ENCODE measurements at places on chromosomes 13 and 19. TPM values are rescaled to one million over a fixed set of nuclear protein-coding genes. Genes with fewer than 3 reads are reported as not detected.
A peak's percentile ranks its signal among the peaks of the same experiment; 100 is the strongest.

The CLC gene
- not detected for total RNA-seq

The ZNF235 gene
- 7.1 TPM for total RNA-seq

The CDC42EP5 gene
- total RNA-seq: not detected

The HOMER3 gene
- not detected for total RNA-seq

The LENG9 gene
- 6.3 TPM for total RNA-seq

The CAMSAP3 gene
- 0.15 TPM for total RNA-seq

- no peak for DNase-seq
- H3K4me1 ChIP-seq: peaks cover 43% of the 10 kb centered on the region
- H3K27me3 ChIP-seq: no peaks in the 10 kb centered on the region
- peak overlapping the region; percentile 93 for H3K4me3 ChIP-seq
These were observed 1.6 kb downstream of the JUNB start for GRCh38 chr19:12792853-12793289.

GRCh38 chr13:60509601-60510386 lies 112.8 kb downstream of the TDRD3 start:
- H3K27ac ChIP-seq: no peak overlapping the region
- DNase-seq: no peak
- no peaks in the 10 kb centered on the region for H3K27me3 ChIP-seq
- no peak overlapping the region for H3K4me3 ChIP-seq
- H3K36me3 ChIP-seq: peaks cover 42% of the 10 kb centered on the region

DNA sequence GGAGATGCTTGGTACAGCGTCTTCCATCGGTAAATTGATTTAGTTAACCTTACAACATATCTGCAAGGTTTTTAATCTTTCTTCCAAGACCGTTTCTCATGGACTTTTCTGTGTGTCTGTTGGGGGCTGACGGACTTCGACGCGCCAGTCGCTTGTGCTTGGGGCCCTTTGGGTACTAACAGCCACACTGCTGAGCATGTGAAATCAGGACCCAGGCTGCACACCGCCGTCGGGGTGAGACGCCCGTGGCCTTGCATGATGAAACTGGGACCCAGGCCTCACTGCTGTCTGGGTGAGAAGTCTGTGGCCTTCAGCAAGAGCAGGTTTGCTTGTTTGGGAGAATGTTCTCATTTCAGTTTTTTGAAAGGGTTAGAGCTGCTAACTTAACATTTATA lies 9.8 kb downstream of the ATP4B start:
- H3K36me3 ChIP-seq: peaks cover 2% of the 10 kb centered on the region
- H3K4me3 ChIP-seq: no peak overlapping the region
- no peak overlapping the region for H3K27ac ChIP-seq
- no peak for DNase-seq

GRCh38 chr13:43894438-43894837 lies 14.7 kb downstream of the LACC1 start:
- no peak overlapping the region for H3K4me3 ChIP-seq
- H3K27me3 ChIP-seq: peaks cover 2% of the 10 kb centered on the region
- no peaks in the 10 kb centered on the region for H3K4me1 ChIP-seq
- H3K27ac ChIP-seq: no peak overlapping the region
- no peak for DNase-seq

DNA sequence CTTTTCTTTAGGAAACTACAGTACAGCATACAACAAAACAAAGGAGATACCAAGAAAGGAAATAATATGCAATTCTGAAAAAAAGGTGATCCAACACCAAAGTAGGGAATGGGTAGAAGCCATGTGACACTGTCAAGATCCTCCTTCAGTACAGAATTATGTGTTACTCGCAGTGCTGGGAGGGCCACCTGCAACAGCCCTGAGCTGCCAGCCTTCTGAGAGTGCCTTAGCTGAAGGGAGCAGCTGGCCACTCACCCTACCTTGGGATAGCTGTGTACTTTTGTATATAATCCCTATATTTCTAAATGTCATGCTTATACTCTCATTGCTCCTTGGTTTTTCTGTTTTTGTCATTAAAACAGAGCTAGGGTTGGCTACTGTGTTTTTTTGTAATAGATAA lies 1518.2 kb upstream of the PCDH20 start:
- no peak overlapping the region for H3K27ac ChIP-seq
- no peaks in the 10 kb centered on the region for H3K36me3 ChIP-seq
- no peak for DNase-seq
- H3K4me1 ChIP-seq: no peaks in the 10 kb centered on the region

GRCh38 chr13:73273276-73273675 lies 214.5 kb downstream of the KLF5 start:
- H3K4me1 ChIP-seq: peaks cover 33% of the 10 kb centered on the region
- no peak for DNase-seq
- no peak overlapping the region for H3K27ac ChIP-seq
- no peak overlapping the region for H3K4me3 ChIP-seq
- H3K27me3 ChIP-seq: no peaks in the 10 kb centered on the region
- H3K36me3 ChIP-seq: peaks cover 18% of the 10 kb centered on the region

GRCh38 chr13:110780422-110780821 lies 66.9 kb downstream of the ING1 start:
- no peaks in the 10 kb centered on the region for H3K36me3 ChIP-seq
- no peak overlapping the region for H3K4me3 ChIP-seq
- H3K27ac ChIP-seq: no peak overlapping the region
- peaks cover 22% of the 10 kb centered on the region for H3K27me3 ChIP-seq

GRCh38 chr19:57664269-57665127 lies 4.2 kb upstream of the ZSCAN4 start:
- DNase-seq: no peak
- H3K4me1 ChIP-seq: peaks cover 2% of the 10 kb centered on the region
- peaks cover 2% of the 10 kb centered on the region for H3K36me3 ChIP-seq
- no peak overlapping the region for H3K27ac ChIP-seq
- peaks cover 28% of the 10 kb centered on the region for H3K27me3 ChIP-seq

GRCh38 chr19:15544970-15545369 lies 36.6 kb downstream of the CYP4F22 start:
- H3K4me3 ChIP-seq: no peak overlapping the region
- H3K27ac ChIP-seq: no peak overlapping the region
- no peaks in the 10 kb centered on the region for H3K27me3 ChIP-seq
- no peak for DNase-seq

DNA sequence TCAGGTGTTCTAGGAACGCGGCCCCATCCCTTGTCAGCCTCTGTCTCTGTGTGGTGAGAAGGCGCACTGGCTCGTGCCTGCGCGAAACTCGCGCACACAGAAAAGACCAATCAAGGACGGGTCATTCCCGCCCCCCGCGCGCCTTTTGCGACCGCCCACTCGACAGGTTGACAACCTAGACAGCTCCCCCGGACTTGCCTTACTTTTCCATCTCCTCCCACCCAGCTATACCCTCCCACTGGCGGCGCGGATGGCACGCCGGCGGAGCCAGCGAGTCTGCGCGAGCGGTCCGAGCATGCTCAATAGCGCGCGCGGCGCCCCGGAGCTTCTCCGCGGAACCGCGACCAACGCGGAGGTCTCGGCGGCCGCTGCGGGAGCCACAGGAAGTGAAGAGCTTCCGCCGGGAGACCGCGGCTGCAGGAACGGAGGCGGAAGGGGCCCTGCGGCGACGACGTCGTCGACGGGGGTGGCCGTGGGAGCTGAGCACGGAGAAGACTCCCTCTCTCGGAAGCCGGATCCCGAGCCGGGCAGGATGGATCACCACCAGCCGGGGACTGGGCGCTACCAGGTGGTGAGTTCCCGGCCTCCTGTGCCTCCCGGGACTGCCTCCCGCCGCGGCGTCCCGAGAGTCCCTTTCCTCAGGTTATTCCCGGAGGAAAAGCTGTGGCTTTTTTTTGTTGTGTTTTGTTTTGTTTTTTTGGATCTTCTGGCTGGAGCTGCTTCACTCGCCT lies at the start of gene NDFIP2:
Gene NDFIP2 (plus strand): TSS at position 202 of the 731 bp plus-strand sequence. CDS start 49 bp downstream, at position 251.
- H3K4me3 ChIP-seq: peak within 1 kb of the TSS; percentile 91
- DNase-seq: peak; percentile 91
- H3K27ac ChIP-seq: peak within 1 kb of the TSS; percentile 84
- H3K27me3 ChIP-seq: peaks cover 12% of the 10 kb centered on the region
- H3K4me1 ChIP-seq: peaks cover 52% of the 10 kb centered on the region

- no peak overlapping the region for H3K4me3 ChIP-seq
- no peak for DNase-seq
- peaks cover 77% of the 10 kb centered on the region for H3K36me3 ChIP-seq
- no peak overlapping the region for H3K27ac ChIP-seq
- H3K27me3 ChIP-seq: no peaks in the 10 kb centered on the region
- peaks cover 26% of the 10 kb centered on the region for H3K4me1 ChIP-seq
These were observed 11.8 kb upstream of the HSH2D start for GRCh38 chr19:16131648-16132047.

GRCh38 chr19:34431681-34432402 lies 3.7 kb downstream of the UBA2 start:
- H3K27me3 ChIP-seq: no peaks in the 10 kb centered on the region
- no peak overlapping the region for H3K4me3 ChIP-seq
- DNase-seq: no peak
- no peak overlapping the region for H3K27ac ChIP-seq
- peaks cover 32% of the 10 kb centered on the region for H3K4me1 ChIP-seq

GRCh38 chr13:33116321-33117010 lies 100.2 kb downstream of the KL start:
- H3K4me1 ChIP-seq: no peaks in the 10 kb centered on the region
- DNase-seq: no peak
- H3K27me3 ChIP-seq: peaks cover 5% of the 10 kb centered on the region
- H3K27ac ChIP-seq: no peak overlapping the region
- no peaks in the 10 kb centered on the region for H3K36me3 ChIP-seq

DNA sequence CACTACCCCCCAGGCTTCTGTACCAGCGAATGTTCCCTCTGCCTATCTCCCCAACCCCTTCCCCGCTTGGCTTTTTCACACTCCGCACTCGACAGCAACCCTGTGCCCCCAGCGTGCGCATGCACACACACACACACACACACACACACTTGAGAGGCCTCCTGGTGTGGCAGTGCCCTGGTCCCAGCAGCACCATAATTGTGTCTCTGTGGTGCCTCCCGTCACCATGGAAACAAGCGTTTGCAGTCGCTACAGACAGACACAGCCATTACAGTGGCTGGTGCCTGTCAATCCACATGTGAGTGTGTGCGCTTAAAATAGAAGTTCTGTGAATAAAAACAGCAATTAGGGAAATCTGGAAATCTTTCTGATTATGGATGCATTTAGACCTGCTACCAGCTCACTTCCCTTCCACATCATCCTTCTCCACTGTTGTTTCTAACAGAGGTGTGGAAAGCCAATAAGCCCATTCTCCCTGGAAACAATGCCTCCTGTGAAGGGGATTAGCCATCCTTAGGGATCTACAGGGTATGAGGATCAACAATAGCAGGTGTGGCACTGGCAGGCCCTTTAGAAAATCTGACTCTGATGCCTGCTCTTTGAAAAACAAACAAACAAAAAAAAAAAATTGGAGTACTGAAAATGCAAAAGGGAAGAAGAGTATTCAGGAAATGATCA lies 146.3 kb downstream of the DCLK1 start:
- H3K36me3 ChIP-seq: no peaks in the 10 kb centered on the region
- H3K27me3 ChIP-seq: no peaks in the 10 kb centered on the region
- no peak overlapping the region for H3K4me3 ChIP-seq
- no peaks in the 10 kb centered on the region for H3K4me1 ChIP-seq

GRCh38 chr13:112530861-112531260 lies 57.1 kb downstream of the TUBGCP3 start:
- no peak overlapping the region for H3K4me3 ChIP-seq
- no peak for DNase-seq

DNA sequence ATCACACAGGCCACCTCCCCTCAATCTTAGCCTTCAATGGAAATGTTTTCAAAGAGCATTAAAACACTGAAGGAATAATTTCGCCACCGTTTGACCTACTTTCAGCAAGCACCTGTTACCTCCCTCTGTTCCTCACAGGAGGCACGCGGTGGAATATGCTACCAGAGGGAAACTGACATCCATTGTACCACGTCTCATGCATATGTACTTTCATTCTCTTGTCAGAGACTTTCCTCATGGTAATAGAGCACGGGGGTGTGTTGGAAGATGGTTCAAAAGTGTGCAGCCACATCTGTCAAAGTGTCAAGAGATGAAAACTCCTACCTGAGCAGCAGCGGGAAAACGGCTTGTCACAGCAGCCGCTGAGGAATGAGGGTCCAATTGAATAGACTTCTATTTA lies 143.4 kb downstream of the NALCN start:
- H3K4me1 ChIP-seq: no peaks in the 10 kb centered on the region
- no peak overlapping the region for H3K4me3 ChIP-seq

GRCh38 chr13:71461892-71462291 lies 405.1 kb downstream of the DACH1 start:
- no peak overlapping the region for H3K27ac ChIP-seq
- DNase-seq: no peak
- no peaks in the 10 kb centered on the region for H3K36me3 ChIP-seq
- H3K4me1 ChIP-seq: no peaks in the 10 kb centered on the region

DNA sequence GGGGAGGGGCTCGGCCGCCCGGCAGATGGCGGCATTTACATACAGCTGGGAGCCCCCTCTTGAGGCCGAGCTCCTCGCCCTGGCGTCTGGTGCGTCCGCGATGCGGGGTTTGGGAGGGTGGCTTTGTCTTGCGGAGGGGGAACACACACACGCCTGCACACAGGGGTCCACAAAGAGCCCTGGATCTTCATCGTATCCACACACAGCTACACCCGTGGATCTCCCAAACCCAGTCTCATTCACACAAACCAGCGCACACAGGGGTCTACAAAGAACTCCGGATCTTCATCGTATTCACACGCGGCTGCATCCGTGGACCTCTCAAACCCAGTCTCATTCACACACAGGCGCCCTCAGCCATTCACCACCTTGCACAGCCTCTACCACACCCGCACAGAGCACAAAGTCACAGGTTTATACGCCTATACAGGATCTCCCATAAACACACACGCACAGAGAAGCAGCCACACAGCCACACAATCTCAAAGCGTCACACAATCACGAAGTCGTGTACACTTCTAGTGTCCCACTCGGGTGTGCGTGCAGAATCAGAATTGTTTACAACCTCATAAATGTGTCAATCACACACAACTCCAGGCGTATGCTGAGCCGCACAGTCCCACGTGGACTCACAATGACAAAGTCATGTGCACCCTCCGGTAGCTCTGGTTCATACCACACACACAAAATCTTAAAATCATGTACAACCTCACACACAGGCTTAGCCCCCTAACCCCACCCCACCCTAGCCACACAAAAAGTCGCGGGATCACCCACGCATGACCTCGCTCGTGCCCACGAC lies 550 bp upstream of the DLL3 start:
- peak overlapping the region; percentile 34 for H3K4me3 ChIP-seq
- peaks cover 52% of the 10 kb centered on the region for H3K27me3 ChIP-seq
- H3K27ac ChIP-seq: no peak overlapping the region
- H3K4me1 ChIP-seq: peaks cover 17% of the 10 kb centered on the region
- peak; percentile 43 for DNase-seq

GRCh38 chr13:71867131-71867814 lies at the start of gene DACH1:
TSS of gene DACH1 (minus strand) at chr13:71867204.
- no peak for DNase-seq
- H3K27ac ChIP-seq: no peak within 1 kb of the TSS
- H3K36me3 ChIP-seq: peaks cover 5% of the 10 kb centered on the region
- peaks cover 58% of the 10 kb centered on the region for H3K27me3 ChIP-seq
- peaks cover 18% of the 10 kb centered on the region for H3K4me1 ChIP-seq

- no peaks in the 10 kb centered on the region for H3K27me3 ChIP-seq
- no peak overlapping the region for H3K27ac ChIP-seq
- no peak for DNase-seq
- H3K4me3 ChIP-seq: no peak overlapping the region
- H3K36me3 ChIP-seq: peaks cover 9% of the 10 kb centered on the region
These were observed 206.9 kb downstream of the LMO7 start for GRCh38 chr13:75843074-75843473.

Data from activated CD8-positive, alpha-beta memory T cell treated with anti-CD3 and anti-CD28 coated beads, Interleukin-2, amount 10 ng/mL, durations not matched to agents 7 days and 5 days (primary cell).